ENCODE measurements at places on chromosomes 2 and 18.

DNA sequence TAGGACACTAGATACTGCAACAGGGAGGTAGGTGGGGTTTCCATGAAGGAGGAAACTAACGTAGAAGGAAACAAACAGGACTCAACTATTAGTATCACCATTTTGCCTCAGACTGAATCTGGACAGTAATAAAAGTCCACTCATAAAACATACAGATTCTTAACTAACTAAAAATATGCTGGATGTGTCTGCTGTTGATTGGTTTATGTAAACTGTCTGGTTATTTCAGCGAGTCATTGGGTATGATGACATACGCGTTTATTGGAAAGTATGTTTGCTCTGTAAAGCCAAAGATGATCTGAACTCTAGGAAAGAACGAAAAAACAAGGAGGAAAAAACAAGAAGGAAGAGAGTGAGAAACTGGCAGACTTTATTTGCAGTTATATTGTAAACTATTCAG lies 1816.1 kb upstream of the LRRTM1 start:
- DNase-seq, result no peak

DNA sequence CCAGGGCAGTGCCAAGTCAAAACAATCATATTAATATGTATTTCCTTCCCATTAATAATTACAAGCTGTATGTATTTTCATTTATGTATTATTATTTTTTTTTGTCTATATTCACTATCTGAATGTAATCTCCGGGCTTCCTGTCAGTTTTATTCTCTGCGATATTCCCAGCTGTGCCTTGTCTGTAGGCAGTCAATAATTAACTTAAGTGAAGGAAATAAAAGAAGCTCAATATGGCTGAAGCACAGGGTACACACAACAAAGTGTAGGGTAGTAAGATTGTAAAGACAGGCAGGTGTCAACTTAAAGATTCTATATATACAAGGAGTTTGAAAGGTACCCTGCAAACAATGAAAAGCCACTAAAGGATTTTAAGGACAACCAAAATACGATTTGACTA lies 122.9 kb downstream of the ROCK1 start:
- DNase-seq, result no peak

GRCh38 chr18:38009320-38009719 lies 443.7 kb upstream of the CELF4 start:
- DNase-seq, result no peak

- no peak for DNase-seq
Observed at GRCh38 chr18:49692906-49693716, 120.2 kb downstream of the ACAA2 start.

Data from activated CD4-positive, alpha-beta T cell treated with anti-CD3 and anti-CD28 coated beads for 48 hours (primary cell).